ENCODE measurements at places on chromosomes 11 and 22.

DNA sequence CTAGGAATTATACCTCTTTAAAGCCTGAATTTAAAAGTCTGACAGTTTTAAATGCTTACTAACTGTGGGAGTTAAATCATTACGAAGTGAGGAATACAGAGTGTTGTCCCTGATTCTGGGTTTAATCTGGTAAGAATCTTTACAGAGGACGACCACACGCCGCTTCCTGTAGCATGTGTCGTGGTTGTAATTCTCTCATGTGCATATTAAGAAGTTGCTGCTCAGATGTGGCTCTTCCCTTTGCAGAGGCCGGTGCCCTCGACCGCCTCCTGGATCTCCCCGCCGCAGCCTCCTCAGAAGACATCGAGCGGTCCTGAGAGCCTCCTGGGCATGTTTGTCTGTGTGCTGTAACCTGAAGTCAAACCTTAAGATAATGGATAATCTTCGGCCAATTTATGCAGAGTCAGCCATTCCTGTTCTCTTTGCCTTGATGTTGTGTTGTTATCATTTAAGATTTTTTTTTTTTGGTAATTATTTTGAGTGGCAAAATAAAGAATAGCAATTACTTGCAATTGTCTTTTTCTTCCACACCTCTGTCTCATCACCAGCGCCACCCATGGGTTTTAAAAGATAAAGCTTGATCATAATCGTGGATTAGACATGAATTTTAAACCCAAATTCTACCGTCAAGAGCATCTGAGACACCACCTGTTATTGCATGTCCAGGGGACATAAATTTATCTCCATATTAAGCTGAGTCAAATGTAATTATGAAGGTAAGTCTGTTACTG lies 6.5 kb downstream of the GAL start:
- no peak for DNase-seq

- no peak for DNase-seq
Measured at GRCh38 chr11:32216749-32217148, 125.9 kb downstream of the RCN1 start.

- DNase-seq, result no peak
Measured at GRCh38 chr22:27255580-27255979, 546.0 kb downstream of the MN1 start.

GRCh38 chr22:36442506-36443197 lies 38.8 kb downstream of the TXN2 start:
- DNase-seq, result no peak

- DNase-seq, result no peak
Measured at GRCh38 chr11:128824191-128825049, 42.7 kb downstream of the KCNJ1 start.

DNA sequence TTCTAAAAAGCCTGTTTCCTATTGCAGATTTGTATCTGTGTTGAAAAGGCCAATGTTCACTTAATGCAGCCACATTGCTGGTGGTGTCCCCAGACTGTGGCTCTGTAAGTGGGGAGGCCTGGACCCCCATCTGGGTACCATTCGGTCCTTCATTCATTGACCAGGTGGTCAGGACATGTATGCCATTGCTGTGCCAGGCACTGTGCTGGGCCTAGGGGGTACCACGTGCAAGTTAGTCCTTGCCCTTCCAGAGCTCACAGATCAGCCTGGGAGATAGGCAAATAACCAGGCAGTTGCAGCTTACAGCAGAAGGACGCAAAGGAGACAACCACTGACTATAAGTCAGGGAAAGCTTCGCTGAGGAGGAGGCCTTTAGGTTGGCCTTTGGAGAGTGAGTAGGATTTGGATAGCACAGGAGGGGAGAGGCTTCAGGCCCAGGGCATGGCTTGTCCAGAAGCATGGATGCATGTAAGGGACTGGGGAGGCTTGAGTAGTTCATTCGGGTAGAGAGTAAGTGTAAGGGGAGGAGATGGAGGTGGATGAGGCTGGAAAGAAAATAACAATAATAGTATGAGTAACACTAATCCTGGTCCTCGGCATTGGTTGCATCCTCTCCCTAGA lies 5.0 kb downstream of the PRDM11 start:
- no peak for DNase-seq

GRCh38 chr22:25492162-25492561 lies 72.3 kb upstream of the GRK3 start:
- DNase-seq, result no peak

GRCh38 chr11:133660202-133660568 lies 127.9 kb upstream of the OPCML start:
- no peak for DNase-seq

DNA sequence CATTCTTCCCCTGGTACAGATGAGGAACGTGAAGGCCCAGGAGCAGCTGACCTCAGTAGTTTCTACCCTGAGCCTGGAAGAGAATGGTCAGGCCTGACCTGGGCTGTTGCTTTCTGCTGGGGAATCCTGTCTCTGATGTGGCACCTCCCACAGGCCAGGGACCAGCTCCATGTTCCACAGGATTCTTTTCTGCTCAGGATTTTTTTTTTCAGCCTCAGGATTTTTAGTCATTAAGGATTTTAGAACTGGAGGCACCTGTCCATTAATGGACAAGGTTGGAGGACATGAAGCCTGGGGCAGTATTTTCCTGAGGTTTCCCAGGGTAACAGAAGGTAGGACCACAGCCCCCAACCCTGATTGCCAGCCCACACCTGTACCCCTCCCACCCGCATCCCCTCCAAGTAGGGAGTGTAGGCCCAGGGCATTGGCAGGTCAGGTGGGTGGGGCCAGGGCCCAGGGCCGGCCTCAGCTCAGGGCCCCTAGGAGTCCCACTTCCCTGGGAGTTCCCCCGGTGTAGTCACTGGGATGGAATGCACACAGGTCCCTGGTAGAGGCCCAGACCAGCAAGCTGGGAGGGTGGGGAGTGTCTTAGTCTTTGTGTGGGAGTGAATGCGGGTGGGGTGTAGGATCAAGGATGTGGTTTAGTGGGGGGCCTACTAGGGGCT lies 16.1 kb downstream of the BIK start:
- no peak for DNase-seq
